ENCODE measurements at places on chromosomes 4 and X. TPM values are rescaled to one million over a fixed set of nuclear protein-coding genes. Genes with fewer than 3 reads are reported as not detected.

The TRIM60 gene
- total RNA-seq = 0.32 TPM

The C4orf50 gene
- total RNA-seq = not detected

The GAGE1 gene
- not detected for total RNA-seq

The TCEAL7 gene
- total RNA-seq = 37.0 TPM

The TSPAN7 gene
- not detected for total RNA-seq

The CENPVL1 gene
- total RNA-seq = not detected

The BMP3 gene
- total RNA-seq = not detected

The PAGE2 gene
- total RNA-seq = not detected

The FRAS1 gene
- total RNA-seq = 1.3 TPM

The DCAF8L2 gene
- total RNA-seq = not detected

The PRKG2 gene
- 0.64 TPM for total RNA-seq

The F8A3 gene
- total RNA-seq = 2.6 TPM

The BEX4 gene
- 7.1 TPM for total RNA-seq

The TEX28 gene
- not detected for total RNA-seq

The FDCSP gene
- total RNA-seq = not detected

The SMR3B gene
- total RNA-seq = not detected

The CPE gene
- 3.5 TPM for total RNA-seq

The PITX2 gene
- total RNA-seq = 7.8 TPM

The LDOC1 gene
- total RNA-seq = 5.2 TPM

The GRIA2 gene
- 1.9 TPM for total RNA-seq

The NCAPG gene
- total RNA-seq = 32.8 TPM

The IL3RA gene
- not detected for total RNA-seq

The PAGE2B gene
- total RNA-seq = not detected

The MAGEA10 gene
- not detected for total RNA-seq
